ENCODE measurements at places on chromosomes 11 and 22.

DNA sequence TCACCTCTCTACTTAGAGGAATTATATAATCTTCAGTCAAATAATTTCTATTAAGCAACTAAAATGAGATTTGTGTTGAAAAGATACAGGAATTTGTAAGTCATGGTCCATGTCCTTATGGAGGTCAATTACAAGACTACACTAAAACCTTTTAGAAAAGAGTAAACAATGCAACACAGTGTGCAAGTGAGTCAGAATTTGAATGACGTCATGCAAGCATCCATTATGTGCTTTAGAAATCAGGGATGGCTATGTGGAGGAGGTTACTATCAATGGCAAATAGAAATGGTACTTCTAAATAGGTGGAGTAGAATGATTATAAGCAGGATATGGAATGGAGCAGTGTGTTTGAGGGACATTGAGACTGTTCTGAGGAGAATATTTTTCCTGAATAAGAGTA is 16.6 kb downstream of the OR10D3 start:
- DNase-seq: no peak

DNA sequence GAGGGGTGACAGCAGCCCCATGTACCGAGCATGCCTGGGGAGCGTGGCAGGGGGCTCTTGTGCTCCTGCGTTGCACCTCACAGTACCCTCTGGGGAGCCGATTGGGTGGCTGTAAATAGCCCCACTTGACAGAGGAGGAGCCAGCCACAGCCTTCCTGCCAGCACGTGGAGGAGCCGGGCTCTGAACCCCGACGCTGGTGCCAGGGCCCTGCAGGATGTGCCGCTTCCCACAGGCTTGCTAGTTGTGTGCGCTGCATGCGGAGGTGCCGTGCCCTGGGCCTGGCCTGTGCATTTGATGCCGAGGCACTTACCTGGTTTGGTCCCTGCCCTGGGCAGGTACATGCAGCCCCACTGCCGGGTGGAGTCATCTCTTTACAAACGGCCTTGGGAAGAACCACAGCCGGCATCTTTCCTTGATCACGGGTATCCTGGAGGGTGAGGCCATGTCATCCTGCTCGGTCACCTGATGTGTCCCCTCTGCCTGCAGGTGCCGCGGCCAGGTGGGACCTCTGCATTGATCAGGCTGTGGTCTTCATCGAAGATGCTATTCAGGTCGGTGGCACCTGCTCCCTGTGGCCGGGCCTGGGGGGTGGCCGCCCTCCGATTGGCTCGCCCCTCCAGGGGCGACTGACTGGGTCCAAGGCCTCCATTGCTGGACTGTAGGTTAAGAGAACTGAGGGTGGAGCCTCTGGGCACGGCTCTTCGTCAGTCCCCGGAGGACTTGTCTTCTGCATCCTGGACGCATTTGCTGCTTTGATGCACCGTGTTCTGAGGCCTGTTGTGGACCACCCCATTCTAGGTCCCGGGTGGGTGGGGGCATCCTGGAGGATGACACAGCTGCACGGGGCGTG is 5.0 kb downstream of the TPCN2 start:
- no peak for DNase-seq

GRCh38 chr11:45252134-45252856 is 33.8 kb downstream of the SYT13 start:
- DNase-seq: no peak

DNA sequence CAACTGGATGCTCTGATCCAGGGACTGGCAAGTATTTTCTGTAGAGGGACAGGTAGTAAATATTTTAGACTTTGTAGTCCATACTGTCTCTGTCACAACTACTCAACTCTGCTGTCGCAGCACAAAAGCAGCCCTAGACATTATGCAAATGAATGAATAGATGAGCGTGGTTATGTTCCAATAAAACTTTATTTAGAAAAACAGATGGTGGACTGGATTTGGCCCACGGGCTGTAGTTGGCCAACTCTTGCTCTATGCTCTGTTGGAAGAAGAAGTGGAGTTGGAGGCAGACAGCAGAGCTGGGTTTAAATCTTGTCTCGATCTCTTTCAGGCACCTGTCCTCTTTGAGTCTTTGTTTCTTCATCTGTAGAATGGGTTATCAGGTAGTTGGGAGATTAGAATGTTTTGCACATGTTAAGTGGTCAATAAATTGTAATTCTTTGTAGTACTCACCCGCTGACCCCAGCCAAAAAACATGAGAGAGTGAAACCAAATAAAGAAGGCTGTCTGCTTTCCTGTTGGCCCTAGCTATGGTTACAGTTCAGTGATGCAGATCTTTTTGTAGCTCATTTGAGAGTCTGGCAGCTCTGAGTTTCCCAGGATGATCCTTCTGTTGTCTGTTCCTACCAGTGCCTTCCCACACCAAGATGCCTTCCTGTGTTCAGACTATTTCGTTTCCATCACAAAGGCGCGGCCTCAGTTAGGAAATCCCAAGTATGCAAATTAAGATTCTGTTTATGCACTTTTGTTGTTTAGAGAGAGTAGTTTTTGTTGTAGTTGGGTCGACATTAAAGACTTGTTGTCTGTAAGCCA is 198.1 kb upstream of the SEZ6L start:
- DNase-seq: no peak

DNA sequence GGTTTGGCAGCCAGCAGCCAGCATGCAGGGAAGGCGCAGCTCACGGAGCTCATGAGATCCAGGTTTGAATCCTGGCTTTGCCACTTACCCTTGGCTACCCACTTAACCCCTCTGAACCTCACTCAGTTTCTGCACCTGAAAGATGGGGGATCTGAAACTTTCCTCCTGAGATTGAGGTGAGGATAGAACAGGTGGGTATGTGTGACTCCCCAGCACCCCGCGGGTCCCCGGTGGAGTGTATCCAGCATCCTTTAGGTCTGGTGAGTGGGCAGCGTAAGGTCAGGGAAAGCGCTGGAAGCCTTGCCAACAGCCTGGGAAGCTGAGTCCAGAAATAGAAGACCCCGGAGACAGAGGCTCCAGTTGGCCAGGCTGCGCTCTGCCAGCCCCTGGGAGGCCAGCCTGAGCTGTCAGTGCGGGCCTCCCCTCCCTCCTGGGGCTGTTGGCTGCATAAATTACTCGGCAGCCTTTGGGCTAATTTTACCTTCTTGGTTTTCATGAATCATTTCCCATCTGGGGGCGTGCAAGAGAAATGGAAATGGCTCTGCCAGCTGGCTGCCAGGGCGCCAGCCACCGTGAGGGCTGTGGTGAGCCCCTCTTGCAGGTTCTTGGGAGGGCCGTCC is 17.6 kb downstream of the PRDM11 start:
- no peak for DNase-seq
